ENCODE measurements at places on chromosomes 7 and 10.

GRCh38 chr10:113947184-113948041, 93.0 kb downstream of the NHLRC2 start:
- DNase-seq, result no peak

- DNase-seq, result no peak
Observed at GRCh38 chr7:134599371-134599770, 47.3 kb upstream of the BPGM start.

DNA sequence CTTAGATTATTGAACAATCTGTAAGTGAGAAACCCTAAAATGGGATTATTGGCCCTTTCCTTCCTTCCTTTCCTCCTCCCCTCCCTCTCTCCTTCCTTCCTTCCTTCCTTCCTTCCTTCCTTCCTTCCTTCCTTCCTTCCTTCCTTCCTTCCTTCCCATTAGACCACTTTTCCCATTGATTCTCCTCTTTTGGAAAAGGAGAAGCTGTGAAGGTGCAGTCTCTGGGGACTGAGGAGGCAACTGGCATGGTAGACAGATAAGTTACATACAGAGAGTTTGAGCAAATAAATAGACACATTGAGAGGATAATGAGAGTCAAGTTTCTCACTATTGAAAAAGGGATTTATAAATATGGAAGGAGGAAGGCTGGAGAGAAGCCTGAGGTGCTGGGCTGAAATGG, 45.0 kb upstream of the CCDC7 start:
- DNase-seq, result no peak

DNA sequence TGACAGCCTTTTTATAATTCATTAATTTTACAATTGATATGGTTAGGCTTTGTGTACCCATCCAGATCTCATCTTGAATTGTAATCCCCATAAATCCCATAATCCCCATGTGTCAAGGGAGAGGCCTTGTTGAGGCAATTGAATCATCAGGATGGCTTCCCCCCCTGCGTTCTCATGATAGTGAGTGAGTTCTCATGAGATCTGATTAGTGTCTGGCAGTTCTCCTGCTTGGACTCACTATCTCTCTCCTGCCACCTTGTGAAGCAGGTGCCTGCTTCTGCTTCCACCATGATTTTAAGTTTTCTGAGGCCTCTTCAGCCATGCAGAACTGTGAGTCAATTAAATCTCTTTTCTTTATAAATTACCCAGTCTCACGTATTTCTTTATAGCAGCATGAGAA, 165.7 kb upstream of the GNAI1 start:
- no peak for DNase-seq

GRCh38 chr7:31122649-31123058, 70.5 kb downstream of the ADCYAP1R1 start:
- peak; percentile 40 for DNase-seq

DNA sequence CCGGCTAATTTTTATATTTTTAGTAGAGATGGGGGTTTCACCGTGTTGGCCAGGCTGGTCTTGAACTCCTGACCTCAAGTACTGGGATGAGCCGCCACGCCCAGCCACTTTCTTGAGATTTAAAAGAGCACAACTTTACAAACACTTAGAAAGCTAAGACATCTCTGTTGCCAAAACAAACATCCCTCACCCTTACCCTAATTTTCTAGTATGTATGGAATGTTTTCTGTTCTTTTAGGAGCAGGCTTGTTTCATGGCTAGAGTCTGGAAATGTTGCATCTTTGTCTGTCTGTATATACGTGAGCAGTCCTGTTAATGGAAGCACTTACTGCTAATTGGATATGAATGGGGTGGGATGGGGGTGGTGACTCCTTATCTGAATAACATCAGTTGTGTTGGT, 2.9 kb downstream of the OLAH start:
- no peak for DNase-seq

- peak; percentile 59 for DNase-seq
Observed at GRCh38 chr10:78361031-78361430, 327.4 kb downstream of the RPS24 start.

DNA sequence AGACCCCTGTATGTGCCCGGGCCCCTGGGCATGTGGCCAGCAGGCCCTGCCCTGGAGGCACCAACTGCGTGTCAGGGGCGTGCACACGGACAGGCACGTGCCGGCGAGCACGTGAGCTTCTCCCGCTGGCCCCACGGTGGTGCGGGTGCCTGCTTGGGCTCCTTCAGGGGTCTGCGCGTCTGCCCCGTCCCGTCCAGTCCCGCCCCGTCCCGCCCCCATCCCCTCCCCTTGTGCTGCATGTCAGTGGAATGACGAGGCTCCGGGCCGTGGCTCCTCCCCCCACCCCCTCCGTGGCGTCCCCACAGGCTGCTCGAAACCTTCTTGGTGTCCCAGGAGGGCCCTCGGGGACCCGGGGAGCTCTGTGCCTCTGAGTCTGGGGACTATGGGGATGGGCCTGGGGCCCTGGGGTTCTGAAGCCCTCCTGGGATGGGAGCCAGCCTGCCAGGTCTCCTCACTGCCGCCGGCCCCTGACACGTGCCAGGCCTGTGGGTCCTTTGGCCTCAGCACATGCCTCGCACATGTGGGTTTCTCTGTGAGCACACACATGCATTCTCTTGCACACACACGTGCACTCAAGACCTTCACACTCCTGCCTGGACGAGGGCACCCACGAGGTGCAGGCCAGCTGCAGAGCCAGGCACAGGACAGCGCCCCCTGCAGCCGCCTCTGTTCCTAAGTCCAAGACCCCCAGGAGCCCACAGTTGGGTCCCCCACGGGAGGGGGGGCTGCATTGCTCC, 27.5 kb upstream of the AMZ1 start:
- no peak for DNase-seq

- DNase-seq, result no peak
Observed at GRCh38 chr10:72414642-72415041, 59.9 kb upstream of the DNAJB12 start.

DNA sequence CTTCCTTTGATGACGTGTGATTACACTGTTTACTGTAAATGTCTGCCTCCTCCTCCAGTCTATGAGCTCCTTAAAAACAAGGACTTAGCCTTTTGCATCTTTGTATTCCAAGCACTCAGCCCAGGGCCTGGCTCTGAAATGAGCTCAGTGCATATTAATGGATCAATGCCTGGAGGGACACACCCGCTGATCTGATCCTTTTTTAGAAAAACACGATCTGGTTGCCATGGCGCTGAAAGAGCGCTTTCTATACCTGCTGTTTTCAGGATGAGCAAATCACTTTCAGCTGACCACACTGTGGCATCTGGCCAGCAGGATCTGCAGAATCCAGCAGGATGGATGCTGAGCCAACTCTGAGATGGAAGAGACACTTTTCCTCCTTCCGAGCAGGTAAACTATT, 37.8 kb upstream of the GARS1 start:
- no peak for DNase-seq

GRCh38 chr7:113890331-113891030, 28.3 kb downstream of the PPP1R3A start:
- DNase-seq, result no peak

- DNase-seq, result no peak
Observed at GRCh38 chr10:73650537-73651331, 5.1 kb downstream of the SYNPO2L start.

GRCh38 chr10:501596-501995, 187.9 kb downstream of the DIP2C start:
- no peak for DNase-seq

GRCh38 chr10:105609451-105609850, 968.4 kb downstream of the SORCS3 start:
- no peak for DNase-seq

- DNase-seq, result no peak
Observed at GRCh38 chr7:117137868-117138267, 184.6 kb downstream of the ST7 start.

- no peak for DNase-seq
Observed at GRCh38 chr10:97279121-97279815, 13.2 kb downstream of the ARHGAP19 start.

- no peak for DNase-seq
Observed at GRCh38 chr10:60490013-60490412, 100.3 kb upstream of the ANK3 start.

DNA sequence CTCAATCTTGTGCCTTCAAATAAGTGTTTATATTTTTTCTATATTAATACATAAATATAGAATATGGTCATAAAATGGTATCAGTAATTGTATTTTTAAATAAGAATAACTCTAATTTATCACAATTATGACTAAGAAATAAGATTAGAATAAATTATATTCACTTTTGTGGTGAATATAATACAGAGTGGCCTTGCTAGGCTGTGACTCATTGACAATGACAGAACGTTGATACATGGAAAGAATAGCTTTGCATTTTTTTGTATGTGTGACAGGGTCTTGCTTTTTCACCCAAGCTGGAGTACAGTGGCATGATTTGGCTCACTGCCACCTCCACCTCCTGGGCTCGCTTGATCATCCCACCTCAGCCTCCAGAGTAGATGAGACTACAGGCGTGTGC, 47.8 kb upstream of the PCLO start:
- DNase-seq, result no peak

GRCh38 chr10:128384831-128385230, 258.6 kb upstream of the MKI67 start:
- DNase-seq, result no peak

DNA sequence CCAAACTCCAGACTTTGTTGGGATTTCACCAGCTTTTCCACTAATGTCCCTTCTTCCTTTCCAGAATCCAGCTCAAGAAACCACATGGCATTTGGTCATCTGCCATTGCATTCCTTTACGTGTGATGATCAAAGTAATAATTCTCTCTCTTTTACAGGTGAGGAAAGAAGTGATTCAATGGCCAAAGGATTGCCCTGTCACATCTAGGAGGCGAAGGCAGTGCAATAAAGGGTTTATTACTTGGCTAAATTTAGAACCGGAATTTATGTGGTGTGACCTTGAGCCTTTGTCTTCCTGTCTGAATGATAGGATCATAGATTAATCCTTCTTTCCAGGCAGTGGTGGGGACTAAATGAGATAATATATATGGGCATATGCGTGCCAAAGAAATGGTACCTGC, 58.3 kb upstream of the COBL start:
- no peak for DNase-seq

GRCh38 chr7:17915796-17916195, 24.5 kb downstream of the SNX13 start:
- DNase-seq, result no peak

DNA sequence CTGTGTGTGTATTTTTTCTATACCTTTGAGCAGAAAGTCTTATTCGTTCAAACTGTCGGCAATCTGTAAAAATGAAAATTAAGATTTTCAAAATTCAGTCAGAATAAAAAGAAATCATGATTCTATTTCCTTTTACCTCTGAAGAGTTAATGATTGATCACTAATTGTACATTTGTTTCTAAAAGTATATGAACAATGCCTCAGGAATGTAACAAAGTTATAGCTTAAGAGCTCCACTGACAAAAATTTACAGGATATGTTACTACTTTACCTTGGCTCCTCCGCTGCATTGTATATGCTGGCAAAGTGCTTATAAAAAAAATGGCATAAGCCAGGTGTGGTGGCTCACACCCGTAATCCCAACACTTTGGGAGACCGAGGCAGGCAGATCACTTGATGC, 225.7 kb downstream of the VTI1A start:
- DNase-seq, result no peak

DNA sequence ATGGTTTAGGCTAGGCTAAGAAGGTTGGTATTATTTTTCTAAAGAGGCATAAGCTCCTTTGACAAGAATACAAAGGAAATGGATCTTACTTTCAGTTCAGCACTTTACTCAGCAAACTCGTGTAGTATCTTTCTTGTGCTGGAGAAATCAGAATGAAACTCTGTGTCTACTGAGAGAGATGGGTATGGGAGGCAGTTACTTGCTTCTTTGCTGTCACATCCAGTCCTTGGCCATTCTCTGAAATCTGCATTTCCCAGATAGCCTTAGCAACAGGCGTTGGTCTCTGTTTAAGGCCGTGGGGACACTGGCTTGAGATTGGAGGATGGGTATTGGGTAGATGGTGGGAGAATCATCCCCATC, 180.5 kb downstream of the NRP1 start:
- no peak for DNase-seq

DNA sequence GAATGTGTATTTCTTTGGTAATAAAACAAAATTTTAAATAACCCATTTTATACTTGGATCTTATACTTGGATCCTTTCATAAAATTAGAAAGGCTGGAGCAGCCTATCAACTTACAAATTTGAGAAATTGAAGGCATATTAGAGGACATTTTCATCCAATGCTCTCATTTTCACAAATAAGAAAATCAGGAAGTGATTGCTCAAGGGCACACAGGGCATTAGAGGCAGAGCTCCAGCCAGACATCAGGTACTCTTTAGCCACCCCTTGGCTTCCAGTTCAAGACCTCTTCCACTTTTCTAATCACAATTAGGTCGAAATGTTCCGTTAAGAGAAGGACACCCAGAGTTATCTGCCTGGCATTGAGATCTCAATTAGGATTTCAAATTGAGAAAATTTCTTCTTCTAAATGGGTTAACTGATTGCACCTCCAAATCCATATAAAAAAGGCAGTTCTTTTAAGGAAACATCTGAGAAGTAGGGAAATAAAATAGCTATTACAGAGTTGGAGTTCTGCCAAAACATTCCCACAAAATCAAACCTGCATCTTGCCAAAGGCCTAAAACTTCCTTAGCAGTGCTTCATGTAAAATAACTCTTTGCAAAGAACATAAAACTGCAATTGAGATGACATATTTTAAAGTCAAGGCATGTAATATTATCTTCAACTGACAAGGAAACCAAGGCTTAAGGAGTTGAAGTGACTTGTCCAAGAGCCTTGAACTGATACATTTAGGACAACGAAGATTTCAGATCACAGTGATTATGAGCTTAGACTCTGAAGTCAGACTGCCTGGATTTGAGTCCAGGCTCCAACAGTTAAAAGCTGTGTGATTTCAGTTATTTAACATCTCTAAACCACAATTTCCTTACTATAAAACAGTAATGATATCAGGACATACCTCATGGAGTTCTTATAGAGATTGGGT, 2.4 kb downstream of the ACTA2 start:
- DNase-seq, result no peak

DNA sequence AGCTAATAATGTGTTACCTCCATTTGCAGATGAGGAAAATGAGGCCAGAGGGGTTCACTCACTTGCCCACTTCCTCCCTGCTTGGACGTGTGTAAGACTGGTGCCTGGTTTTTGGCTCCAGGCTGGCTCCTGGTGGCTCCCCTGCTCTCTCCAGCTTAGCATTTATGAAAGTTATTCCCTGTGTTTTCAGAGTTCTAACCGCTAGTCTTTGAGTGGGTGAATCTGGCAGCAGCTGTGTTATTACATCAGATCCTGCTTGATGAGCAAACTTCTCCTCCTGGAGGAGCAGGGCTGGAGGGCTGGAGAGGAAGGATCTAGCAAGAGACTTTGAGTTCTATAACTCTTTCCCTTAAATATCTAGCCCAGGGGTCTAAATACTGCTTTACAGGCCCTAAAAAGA, 80.9 kb upstream of the AGBL3 start:
- no peak for DNase-seq

- DNase-seq, result no peak
Observed at GRCh38 chr7:136900005-136900404, 31.6 kb downstream of the CHRM2 start.

- no peak for DNase-seq
Observed at GRCh38 chr10:100637785-100638184, 102.0 kb downstream of the HIF1AN start.

- DNase-seq, result no peak
Observed at GRCh38 chr10:43230909-43231522, 35.8 kb downstream of the RASGEF1A start.
